ENCODE measurements at places on chromosomes 5 and 9.
A peak's percentile ranks its signal among the peaks of the same experiment; 100 is the strongest.

DNA sequence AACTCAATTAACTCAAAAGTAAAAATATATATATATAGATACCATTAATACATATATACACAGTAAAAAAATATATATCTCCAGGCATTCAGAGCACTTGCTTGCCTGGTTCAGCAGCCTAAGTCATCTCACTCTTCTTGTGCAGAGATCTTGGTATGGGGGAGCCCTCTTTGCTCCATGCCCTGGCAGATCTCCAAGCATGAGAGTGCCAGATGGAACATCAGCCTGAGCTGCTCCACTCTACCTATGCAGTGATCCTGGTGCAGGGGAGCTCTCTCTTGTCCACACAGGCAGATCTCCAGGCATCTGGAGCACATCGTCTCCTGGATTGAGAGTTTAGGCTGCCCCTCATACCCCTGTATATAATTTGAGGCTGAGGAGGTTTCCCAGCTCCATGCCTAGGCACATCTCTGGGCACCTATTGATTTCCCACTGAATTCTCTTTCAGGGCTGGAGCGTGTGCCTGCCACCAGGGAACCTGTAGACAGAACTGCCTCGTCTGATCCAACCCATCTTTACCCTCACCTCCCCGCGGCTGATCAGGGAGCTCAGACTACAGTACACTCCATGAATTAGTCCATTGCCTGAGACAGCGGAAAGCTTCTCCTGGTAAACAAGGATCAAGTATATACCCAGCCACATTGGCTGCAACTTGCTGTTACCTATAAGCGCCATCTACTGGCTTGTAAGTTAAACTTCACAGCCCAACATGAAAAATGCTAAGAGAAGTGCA is 342.4 kb upstream of the GRIA1 start:
- no peaks in the 10 kb centered on the region for H3K36me3 ChIP-seq
- H3K27me3 ChIP-seq: no peaks in the 10 kb centered on the region
- no peak overlapping the region for H3K27ac ChIP-seq

DNA sequence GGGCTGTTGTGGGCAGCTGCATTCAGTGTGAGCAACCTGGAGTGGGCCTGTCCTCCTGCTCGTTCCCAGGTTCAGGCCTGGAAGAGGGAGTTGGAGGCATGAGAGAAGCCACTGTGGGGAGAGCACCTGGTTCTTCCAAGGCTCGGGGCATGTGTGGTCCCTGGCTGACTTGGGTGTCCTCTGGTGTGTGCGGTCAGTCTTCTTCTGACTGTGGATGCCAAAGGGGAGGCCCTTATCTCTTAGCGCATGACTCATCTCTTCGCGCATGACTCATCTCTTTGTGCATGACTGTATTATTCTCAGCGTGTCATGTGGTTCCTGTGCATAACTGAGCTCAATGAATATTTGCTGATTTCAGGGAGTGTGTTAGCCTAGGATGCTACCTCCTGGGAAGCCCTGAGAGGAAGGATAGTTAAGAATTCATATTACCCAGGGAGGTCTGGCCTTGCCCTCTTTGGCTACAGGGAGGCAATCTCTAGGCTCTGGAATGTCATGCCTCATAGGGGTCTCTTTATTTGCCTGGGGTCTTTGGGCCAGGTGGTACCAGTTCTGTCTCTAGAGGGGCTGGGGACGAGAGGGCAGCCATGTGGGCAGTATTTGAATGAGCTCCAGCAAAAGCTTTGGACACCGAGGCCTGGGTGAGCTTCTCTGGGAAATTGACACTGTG is 188.7 kb downstream of the HSPA4 start:
- H3K4me1 ChIP-seq: no peaks in the 10 kb centered on the region
- H3K4me3 ChIP-seq: no peak overlapping the region
- peak; percentile 66 for DNase-seq
- H3K36me3 ChIP-seq: no peaks in the 10 kb centered on the region

- no peaks in the 10 kb centered on the region for H3K36me3 ChIP-seq
- H3K27ac ChIP-seq: no peak overlapping the region
- no peak for DNase-seq
- no peaks in the 10 kb centered on the region for H3K4me1 ChIP-seq
- no peak overlapping the region for H3K4me3 ChIP-seq
Observed at GRCh38 chr5:132473668-132474067, 16.9 kb downstream of the IRF1 start.

DNA sequence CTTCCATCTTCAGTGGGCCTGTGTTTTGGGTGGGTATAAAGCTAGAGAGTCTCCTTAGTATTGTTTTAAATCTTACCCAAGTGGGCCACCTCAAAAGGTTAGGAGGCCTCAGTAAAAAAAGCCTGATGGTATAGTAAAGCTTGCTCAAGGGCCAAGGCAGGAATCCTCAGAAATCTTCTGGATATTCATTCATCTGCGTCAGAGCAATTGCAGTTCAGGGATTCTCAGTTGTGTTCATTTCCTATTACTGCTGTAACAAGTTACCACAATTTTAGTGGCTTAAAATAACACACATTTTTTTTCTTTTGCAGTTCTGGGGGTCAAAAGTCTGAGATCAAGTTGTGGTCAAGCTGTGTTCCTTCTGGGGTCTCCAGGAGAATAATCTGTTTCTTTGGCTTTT is 985.5 kb downstream of the TLE4 start:
- no peak overlapping the region for H3K27ac ChIP-seq
- H3K36me3 ChIP-seq: no peaks in the 10 kb centered on the region
- H3K4me3 ChIP-seq: no peak overlapping the region
- no peak for DNase-seq
- H3K27me3 ChIP-seq: no peaks in the 10 kb centered on the region

DNA sequence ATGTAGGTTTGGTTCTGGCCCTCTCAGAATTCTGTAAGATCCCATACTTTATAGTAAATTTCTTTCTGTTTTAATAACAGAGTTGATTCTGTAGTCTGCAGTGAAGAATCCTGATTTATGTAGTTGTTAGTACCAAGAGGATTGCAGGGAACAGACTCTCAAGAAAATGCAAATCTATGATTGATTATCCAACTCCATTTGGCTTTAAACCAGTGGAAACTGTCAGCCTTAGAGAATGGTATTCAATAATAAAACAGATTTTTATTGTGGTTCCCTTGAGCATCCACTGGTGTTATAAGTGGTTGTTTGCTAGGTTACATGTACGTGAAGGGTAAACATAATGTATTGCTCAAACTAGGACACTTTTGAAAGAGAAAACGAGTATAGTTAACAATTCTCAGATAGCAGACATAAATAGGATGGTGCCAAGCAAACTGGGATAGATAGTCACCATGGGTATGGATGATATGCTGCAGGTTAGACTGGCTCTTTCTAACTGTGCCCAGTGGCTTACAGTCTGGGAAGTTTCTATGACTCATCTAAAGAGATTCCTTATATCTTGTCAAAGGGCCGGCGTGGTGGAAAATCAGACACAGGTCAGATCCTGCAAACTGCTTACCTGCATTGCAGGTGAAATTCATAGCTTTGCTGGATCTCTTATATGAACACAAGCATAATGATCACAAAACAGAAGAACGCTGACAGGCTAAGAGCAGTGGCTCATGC is 41.7 kb upstream of the RPS23 start:
- DNase-seq: no peak
- no peak overlapping the region for H3K4me3 ChIP-seq
- H3K27me3 ChIP-seq: no peaks in the 10 kb centered on the region

DNA sequence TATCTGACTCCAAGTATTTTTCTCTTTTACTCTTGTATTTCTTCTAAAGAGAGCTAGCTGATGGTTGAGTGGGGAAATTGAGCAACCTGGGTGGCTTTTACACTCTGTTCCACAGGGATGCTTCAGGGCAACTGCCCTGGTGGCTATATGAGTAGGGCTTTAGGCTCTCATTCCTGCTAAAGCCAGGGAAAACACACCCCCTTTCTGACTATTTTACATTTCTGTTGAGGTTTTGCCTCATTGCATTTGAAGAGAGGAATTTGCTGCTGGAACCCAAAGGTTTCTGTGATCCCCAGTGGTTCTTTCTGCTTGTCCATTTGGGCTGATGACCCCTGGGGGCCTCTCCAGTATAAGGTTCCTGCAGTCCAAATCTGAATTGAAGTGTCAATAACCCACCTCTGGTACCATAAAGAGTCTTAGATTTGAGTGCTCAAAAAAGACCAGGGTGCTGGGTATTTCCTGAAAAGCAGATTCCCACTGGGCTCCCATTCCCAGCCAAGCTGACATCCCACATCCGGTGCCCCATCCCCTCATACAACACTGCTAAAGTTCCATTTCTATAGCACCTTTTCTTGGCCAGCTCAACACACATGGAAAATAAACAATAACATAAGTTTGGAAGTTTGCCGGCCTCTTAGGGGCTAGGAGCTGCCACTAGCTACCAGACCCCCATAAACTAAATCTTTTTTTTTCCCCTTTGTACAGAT is 59.5 kb downstream of the PAPPA start:
- peaks cover 4% of the 10 kb centered on the region for H3K36me3 ChIP-seq
- H3K27me3 ChIP-seq: no peaks in the 10 kb centered on the region
- H3K4me3 ChIP-seq: no peak overlapping the region
- H3K27ac ChIP-seq: no peak overlapping the region
- no peaks in the 10 kb centered on the region for H3K4me1 ChIP-seq

DNA sequence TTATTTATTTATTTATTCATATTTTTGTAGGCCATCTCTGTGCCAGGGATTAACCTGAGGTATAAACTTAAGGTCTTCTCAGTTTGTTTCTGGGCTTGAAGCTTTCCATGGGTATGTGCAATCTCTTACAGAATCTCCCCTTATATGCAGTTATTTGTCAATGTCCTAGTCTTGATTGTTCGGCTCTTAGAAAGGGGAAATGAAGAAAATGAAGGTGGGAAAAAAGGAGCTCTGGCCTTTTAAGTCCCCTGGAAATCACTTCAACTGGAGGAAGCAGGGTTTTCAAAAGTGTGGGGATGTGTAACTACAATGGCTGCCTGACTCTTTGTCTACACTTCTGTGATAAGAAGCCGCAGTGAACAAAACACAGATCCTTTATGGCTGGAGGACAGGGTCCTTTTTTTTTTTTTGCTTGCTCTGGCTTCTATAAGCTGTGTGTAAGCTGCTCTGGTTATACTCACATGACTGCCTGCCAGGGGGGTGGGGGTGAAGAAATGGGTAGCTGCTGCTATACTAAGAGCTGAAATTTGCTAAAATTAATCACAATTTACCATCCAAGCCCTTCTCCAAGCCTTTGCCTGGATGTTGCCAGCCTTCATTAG is 33.7 kb downstream of the CENPP start:
- H3K27ac ChIP-seq: no peak overlapping the region
- H3K27me3 ChIP-seq: no peaks in the 10 kb centered on the region
- no peaks in the 10 kb centered on the region for H3K4me1 ChIP-seq

- no peaks in the 10 kb centered on the region for H3K4me1 ChIP-seq
- no peaks in the 10 kb centered on the region for H3K27me3 ChIP-seq
- H3K4me3 ChIP-seq: no peak overlapping the region
- no peak overlapping the region for H3K27ac ChIP-seq
- H3K36me3 ChIP-seq: no peaks in the 10 kb centered on the region
Observed at GRCh38 chr5:143011585-143011984, 241.4 kb downstream of the ARHGAP26 start.

DNA sequence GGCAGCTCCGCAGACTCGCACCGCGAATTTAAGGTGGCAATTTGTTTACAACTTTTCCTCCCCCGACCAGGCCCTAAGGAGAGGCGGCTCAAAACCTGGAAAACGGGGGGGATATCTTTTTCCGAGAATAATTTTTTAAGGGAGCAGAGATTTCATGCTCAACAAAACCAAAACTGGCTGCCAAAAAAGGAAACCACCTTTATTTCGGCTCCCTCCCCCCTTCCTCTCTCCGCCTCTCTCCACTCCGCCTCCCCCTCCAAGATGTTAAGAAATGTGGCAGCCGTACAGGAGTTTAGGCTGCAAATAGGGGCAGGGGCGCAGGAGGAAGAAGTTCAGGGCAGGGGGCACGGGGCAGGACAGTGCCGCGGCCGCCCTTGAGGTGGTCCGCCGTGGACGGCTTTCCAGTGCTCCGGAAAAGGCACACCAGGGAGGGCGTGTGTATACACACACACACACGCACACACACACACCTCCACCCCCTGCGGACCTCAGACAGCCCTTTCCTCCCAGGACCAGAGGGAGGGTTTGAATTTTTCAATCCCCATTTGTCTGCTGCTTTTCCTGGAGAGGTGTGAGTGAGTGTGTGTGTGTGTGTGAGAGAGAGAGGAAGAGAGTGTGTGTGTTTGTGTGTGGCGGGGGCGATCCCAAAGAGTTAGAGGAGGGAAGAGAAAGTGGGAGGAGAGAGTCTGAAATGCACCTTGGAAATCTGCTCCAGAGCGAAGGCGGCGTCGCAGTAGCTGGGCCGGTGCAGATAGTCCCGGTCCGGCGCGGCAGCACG is 9.1 kb downstream of the PTCH1 start:
- no peaks in the 10 kb centered on the region for H3K4me1 ChIP-seq
- peak overlapping the region; percentile 84 for H3K4me3 ChIP-seq
- DNase-seq: no peak
- H3K27me3 ChIP-seq: no peaks in the 10 kb centered on the region

DNA sequence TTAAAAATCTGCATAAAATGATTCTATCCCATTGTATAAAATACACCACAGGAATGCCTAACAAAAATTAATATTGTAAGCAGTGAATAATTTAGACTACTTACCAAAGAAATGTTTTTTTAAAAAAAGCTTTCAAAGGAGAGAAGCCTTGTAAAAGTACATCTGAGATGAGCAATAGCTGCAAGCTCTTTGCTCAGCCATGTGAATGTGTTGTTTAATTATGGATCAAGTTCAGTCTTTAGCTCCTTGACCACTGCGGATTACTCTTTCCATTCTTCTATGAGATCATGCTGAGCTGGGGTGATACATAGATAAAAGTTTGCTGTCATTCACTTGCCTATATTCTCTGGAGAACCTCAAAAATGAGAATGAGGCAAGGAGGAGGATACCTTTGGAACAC is 782.4 kb upstream of the ZNF608 start:
- no peak overlapping the region for H3K4me3 ChIP-seq
- no peaks in the 10 kb centered on the region for H3K4me1 ChIP-seq
- H3K27me3 ChIP-seq: no peaks in the 10 kb centered on the region
- H3K27ac ChIP-seq: no peak overlapping the region
- no peak for DNase-seq

DNA sequence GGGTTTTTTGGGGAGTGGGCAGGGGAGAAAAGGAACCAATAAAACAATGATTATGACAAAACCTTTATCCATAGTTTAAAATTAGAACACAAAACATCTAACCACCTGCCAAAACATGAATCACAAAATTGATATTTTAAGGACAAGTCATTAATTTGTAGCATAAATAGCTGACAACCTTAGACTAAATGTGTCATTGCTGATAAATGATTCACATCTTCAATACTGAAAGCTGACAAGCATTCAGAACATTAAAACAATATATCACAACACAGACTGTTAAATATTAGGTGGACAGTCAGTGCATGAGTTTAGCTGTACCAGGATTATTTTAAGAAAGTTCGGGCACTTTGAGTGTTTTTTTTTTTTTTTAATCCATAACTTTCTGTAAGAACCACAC is 71.5 kb downstream of the NR3C1 start:
- H3K4me3 ChIP-seq: no peak overlapping the region
- DNase-seq: no peak
- no peak overlapping the region for H3K27ac ChIP-seq
- H3K4me1 ChIP-seq: peaks cover 26% of the 10 kb centered on the region
- no peaks in the 10 kb centered on the region for H3K36me3 ChIP-seq

DNA sequence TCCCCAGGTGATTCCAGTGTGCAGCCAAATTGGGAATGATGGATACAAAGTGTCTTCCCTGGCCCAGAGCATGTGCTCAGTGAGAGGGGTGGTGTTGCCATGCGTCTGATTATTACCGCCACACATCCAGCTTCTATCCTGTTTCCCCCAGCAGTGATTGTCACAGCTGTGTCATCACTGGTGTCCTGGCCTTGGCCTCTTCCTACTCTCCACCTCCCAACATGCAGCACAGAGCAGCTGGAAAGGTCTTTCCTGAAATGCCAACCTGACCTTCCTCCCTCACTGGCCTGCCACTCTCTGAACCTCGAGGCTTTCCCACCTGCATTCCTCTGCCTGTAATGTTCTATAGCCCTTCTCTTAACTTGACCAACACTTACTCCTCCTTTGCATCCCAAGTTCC is 60.0 kb downstream of the TMOD1 start:
- H3K4me1 ChIP-seq: no peaks in the 10 kb centered on the region
- DNase-seq: peak; percentile 47
- no peak overlapping the region for H3K4me3 ChIP-seq
- peak overlapping the region; percentile 83 for H3K27ac ChIP-seq

All from right atrium auricular region (tissue), 2 donors.